ENCODE measurements at places on chromosomes 6 and 20.

DNA sequence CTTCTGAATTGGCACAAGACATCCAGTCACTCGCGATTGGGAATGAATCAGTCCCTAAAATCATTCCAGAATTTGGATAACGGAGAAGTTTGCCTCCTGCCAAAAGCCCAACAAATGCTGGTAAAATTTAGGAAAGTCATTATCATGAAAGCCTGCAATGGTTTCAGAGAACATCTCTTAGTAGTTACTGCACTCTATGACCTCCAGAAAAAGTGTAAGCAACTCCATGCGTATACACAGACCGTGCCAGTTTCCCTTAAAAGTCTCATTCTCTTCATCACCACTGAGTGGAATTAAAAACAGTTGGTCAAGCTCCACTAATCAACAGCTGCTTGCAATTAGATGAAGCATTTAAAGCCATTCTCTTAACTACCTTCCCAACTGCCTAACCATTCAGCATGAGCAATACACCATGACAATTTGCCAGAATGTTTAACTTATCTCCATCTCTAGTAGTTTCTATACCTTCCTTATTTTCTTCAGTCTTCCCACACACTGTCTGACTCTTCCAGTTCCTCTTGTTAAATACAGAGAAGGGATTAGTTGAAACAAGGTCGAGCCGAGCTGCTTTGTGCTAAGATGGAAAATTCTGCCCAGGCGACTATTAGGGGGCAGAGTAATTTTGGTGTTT is 183.6 kb upstream of the PRDM1 start:
- no peak for DNase-seq

DNA sequence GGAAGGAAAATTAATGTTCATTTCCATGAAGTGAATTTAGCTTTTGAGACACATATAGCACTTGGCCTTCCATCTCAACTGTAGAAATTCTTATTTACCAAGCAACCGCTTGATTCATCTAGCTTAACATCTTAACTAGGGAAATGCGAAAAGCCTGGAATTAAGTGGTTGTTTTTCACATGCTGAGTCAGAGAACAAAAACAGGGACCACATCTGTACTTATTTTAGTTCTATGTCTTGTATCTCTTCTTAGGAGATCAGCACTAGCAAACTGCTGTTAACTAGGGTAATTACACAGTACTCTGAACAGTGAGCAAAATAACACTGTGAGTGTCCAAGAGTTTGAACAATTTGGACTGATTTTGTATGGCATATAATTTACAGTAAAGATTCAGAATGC is 590.9 kb upstream of the NRSN1 start:
- DNase-seq: no peak

DNA sequence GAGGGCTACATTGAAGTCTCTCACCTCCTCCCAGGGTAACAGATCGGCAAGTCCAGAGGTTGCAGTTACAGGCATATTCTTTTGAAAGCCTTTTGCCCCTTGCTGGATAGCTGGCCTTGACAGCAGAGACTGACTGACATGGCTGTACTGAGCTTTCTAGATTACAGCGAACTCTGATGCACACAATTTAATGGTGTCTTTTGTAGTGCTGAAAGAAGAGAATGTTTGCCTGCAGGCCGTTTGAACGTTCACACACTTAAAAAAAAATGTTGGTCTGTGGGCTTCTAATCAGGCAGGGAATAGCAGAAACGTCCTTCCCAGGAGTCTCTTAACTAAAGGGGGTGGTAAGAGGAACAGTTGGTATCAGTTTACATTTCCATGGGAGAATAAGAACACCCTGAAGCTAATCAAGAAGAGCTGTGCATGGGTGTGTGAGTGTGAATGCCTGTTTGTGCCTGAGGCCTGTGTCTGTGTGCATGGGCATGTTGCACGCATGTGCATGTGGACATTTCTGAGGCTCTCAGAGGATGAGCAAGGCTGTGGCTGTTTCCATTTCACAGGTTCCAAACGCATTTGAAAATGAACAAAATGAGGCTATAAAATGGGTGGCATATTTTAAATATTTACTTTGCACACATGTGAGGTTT is 213.9 kb upstream of the SSTR4 start:
- DNase-seq: no peak

DNA sequence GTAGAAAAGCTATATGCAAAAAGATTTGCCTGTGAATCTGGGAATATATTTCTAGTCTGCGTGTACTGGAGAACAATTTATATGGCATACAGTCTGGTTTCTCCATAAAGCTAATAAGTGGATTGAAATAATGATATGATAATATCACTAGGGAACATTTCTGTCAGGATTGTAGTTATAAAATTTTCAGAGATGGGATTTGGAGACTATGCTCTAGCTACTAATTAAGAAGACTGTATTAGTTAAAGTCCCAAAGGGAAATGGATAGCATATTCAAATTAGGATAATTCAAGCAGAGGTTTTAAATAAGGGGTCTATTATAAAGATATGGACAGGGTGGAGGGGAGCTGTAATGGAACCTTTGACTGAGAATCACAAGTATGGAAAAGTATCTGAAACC is 7.2 kb upstream of the STX11 start:
- DNase-seq: no peak

- no peak for DNase-seq
These were observed 87.3 kb downstream of the PTPN1 start for GRCh38 chr20:50597406-50597969.

GRCh38 chr6:81476881-81477280 is 275.6 kb downstream of the TENT5A start:
- no peak for DNase-seq

- no peak for DNase-seq
These were observed 7.1 kb downstream of the DUSP22 start for GRCh38 chr6:299104-299980.

GRCh38 chr20:62193079-62194025 is 10.5 kb downstream of the MTG2 start:
- DNase-seq: no peak

GRCh38 chr6:135680964-135681913 is 170.3 kb upstream of the PDE7B start:
- DNase-seq: no peak

GRCh38 chr20:57622579-57623381 is 2.6 kb upstream of the ZBP1 start:
- peak; percentile 89 for DNase-seq

GRCh38 chr20:63005365-63005861 is 1.4 kb downstream of the BHLHE23 start:
- DNase-seq: no peak

DNA sequence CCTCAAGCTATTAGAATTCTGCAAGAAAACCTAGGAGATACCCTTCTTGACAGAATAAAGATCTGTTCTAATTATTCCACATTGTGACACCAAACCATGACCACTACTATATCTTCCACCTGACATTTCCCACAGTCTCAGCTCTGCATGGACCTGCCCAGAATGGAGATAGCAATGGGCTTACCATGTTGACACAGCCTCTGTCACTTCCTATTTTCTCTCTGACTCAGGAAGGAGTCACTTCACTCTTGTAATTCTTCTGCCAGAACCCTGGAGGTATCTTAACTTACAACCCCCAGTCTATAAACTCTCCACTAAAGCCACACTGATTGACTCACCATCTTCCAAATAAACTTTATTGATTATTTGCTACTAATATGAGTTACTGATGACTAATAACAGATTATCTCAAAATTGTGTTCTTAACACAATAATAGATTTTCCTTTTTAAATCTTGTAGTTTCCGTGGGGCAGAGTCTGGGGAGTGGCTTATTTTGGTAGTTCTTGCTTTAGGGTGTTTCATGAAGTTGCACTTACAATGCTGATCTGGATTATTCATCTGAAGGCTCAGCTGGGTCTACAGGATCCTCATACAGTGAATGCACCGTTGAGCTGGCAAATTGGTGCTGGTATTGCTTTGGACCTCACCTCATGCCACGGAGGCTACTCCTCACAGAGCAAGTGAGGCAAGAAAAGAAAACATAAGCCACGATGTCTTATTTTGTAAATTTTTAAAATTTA is 869.9 kb downstream of the KIF16B start:
- DNase-seq: no peak

GRCh38 chr6:71733970-71734899 is 152.1 kb upstream of the RIMS1 start:
- DNase-seq: no peak

DNA sequence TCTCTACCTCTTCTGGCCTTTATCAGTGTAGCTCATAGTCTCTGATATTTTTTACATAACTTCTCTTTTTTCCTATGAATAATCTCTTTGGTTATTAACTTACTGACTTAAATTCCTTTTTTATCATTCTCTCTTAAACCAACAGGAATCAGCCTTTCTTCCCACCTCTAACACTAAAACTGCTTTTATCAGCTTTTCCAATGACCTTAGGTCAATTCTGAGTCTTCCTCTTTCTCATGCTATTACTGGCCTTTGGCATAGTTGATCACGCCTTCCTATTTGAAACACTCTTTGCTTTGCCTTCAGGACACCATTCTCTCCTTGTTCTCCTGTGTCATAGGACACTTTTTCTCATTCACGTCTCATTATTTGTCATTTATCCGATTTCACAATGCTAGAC is 8.1 kb upstream of the HINT3 start:
- DNase-seq: no peak

- DNase-seq: no peak
These were observed 290.5 kb upstream of the ZFP64 start for GRCh38 chr20:52482044-52482443.

DNA sequence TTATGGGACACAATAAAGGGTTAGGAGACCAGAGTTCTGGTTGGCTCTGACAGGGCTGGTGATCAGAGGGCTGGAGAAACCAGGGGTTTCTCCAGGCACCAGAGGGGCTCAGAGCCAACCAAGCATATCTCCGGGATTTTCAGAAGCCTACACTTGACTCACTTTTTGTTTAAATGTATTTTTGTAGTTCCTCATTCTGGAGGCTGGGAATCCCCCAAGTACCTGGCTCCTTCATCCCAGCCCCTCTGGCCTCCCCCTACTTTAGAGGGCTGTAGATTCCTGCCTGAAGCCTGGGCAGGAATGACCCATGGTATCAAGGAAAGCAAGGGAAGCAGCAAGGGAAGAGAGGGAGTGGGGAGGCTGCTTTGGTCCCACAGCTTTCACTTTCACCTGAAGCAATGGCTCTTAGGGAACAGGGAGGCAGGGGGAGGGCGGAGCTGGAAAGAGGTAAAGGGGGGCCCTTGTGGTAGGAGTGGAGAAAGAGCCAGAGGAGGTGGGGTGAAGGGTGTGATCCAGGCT is 973 bp downstream of the CD40 start:
- no peak for DNase-seq

DNA sequence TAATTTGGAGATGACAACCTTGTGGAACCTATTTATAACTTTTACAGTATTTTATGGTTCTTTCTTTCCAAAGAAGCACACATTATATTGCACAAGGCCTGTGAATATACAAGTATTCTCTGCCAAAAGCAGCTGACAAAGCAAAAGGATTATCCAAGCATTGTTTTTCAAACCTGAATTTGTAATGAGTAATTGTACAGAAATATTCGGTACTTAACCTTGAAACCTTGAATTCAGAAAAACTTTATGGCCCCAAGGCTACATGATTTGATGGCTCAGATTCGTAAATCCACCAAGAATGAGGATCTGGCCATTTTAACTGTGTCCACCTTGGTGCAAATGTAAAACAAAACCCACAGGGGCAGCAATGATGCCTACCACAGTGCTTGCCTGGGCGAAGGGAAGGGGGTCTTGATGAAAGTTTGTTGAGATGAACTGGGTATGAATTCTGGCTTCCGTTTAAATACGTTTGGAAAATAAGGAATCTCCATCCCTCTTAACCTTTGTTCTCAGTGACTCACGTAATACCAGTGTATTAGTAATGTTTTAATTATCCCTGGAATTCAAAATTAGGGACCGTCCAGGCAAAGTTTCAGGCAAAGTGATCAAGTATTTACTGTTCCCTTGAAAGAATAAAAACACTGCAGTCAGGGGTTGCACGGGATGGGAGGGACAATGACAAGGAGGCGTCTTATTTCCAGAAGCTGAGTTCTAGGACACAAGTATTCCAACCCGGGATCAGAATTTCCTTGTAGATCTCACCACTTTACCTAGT is 2.7 kb upstream of the RBM24 start:
- DNase-seq: no peak

GRCh38 chr6:39758905-39759605 is 33.1 kb upstream of the DAAM2 start:
- no peak for DNase-seq

GRCh38 chr20:51966296-51966971 is 164.1 kb upstream of the SALL4 start:
- no peak for DNase-seq

- no peak for DNase-seq
These were observed 76.5 kb downstream of the QKI start for GRCh38 chr6:163490826-163491577.

DNA sequence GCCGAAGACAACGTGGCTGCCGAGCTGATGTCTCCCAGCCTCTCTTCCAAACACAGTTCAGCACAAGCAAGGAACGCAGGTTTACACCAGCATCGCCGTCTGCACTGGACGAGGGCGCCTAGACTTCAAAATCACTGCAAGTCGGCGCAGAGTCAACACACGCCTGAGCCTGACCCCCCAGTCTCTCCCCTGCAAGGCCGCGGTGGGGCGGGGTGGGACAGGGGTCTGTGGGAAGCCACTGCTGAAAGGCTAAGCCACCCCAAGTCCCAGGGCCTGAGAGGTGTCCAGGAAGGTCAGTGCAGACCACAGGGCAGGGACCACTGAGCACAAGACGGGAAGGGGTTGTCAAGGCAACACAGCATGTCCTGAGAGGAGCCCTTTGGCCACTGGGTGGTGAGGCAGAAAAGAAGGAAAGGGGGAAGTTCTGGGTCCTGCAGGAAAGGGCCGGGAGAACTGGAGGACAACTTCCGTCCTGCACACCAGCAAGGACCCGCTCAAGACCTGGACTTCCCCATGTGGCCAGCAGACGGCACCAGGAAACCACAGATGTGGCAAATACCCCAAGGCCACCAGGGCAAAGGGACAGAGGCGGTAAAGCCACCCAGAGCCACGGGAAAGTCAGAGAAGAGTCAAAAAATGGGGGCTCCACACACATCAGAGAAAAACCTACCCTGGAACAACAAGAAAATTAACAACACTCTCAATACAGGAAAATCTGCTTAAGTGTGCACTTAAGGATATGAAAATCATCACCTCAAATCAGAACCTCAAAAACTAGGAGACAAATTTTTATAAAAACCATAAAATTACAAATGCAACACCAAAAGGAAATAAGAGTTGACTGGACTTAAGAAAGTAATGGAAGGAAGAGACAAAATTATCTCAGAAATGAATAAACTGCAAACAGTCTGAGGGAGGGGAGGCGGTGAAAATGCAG is 84.8 kb downstream of the TAF4 start:
- no peak for DNase-seq

DNA sequence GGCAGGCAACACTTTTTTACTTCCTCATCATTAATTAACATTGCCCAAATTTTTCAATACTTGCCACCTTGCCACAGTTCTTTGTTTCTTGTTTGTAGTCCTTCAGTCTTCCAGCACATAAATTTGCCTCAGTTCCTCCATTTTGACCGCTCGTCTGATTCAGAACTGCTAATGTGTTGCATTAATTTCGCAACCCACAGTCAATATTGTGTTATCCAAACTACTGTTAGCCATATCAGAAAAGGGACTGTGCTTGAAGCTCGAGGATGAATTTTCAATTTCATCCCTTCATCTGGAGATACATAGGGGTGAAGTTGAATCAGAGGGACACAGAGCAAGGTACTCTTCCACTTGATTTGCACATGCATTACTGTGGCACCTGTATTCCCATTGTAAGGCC is 421.5 kb downstream of the CDKAL1 start:
- DNase-seq: no peak

GRCh38 chr6:3956054-3956453 is 106.9 kb downstream of the FAM50B start:
- no peak for DNase-seq

GRCh38 chr6:27374824-27375612 is 13.5 kb upstream of the ZNF391 start:
- DNase-seq: peak; percentile 88

Data from activated effector memory CD4-positive, alpha-beta T cell treated with anti-CD3 and anti-CD28 coated beads, Interleukin-2, amount 50 U/mL, for 16 hours (primary cell).